ENCODE measurements at places on chromosomes 16 and 17. TPM values are rescaled to one million over a fixed set of nuclear protein-coding genes. Genes with fewer than 3 reads are reported as not detected.

DNA sequence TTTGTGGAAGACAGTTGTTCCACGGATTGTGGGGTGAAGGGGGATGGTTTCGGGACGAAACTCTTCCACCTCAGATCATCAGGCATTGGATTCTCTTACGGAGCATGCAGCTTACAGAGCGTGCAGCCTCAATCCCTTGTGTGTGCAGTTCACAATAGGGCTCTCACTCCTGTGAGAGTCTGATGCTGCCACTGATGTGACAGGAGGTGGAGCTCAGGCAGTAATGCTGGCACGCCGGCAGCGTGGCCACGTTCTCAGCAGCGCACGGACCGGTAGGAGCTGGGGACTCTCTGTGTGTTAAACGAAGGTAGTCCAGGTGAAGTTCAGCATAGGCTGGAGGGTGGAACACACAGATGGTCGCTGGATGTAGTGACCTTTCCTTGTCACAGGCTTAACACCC is 37.8 kb downstream of the SEC14L1 start:
- H3K4me3 ChIP-seq, result no peak overlapping the region
- no peaks in the 10 kb centered on the region for H3K4me1 ChIP-seq
- H3K27me3 ChIP-seq, result no peaks in the 10 kb centered on the region

DNA sequence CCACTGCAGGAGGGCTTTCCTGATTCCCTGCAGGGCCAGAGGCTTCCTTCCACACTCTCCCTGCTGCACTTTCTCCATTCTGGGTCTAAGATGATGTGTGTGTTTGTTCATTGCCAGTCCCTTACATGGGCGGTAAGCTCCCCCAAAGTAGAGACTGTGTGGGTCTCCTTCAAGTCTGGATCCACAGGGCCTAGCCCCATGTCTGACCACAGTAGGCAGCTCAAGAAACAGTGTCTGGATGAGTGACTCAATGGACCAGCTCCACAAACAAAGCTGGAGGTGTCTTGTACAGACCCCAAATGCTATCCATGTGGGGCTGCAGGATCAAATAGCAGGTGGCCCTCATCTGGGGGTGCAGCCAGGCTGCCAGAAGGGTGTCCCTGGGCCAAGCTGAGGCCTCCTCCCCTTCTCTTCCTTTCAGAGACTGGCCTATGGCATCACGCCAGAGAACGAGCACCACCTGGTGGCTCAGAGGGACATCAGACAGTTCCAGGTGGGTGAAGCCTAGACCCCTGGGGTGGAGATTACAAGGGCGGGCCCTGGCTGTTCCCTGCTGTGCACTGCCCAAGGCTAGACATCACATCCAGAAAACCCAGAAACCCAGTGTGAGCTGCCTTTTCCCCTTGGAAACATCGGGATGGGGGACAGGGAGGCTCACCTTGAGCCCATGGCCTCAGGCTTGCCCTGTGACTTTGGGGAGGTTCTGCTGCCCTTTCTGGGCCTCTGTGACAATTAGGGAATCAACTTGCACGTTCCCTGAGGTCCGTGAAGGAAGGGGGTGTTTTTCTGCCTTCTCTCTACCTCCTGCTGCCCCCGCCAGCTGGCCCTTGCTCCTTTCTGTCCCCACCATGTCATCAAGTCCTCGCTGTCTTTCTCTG is 45.9 kb downstream of the SLC6A2 start:
- H3K27ac ChIP-seq, result no peak overlapping the region
- H3K4me1 ChIP-seq, result no peaks in the 10 kb centered on the region
- no peak overlapping the region for H3K4me3 ChIP-seq
- peak; percentile 51 for DNase-seq
- no peaks in the 10 kb centered on the region for H3K36me3 ChIP-seq

GRCh38 chr17:49459401-49459984 is 35.6 kb upstream of the NGFR start:
- H3K36me3 ChIP-seq, result no peaks in the 10 kb centered on the region
- no peaks in the 10 kb centered on the region for H3K27me3 ChIP-seq
- no peak for DNase-seq
- H3K4me1 ChIP-seq, result no peaks in the 10 kb centered on the region

- DNase-seq, result no peak
- peaks cover 3% of the 10 kb centered on the region for H3K4me1 ChIP-seq
- no peaks in the 10 kb centered on the region for H3K27me3 ChIP-seq
- H3K4me3 ChIP-seq, result no peak overlapping the region
- no peaks in the 10 kb centered on the region for H3K36me3 ChIP-seq
- H3K27ac ChIP-seq, result no peak overlapping the region
Measured at GRCh38 chr17:79090443-79091225, 16.0 kb downstream of the ENGASE start.

GRCh38 chr17:77498791-77499698 is 358.3 kb downstream of the SEC14L1 start:
- H3K36me3 ChIP-seq, result peaks cover 17% of the 10 kb centered on the region
- H3K27me3 ChIP-seq, result no peaks in the 10 kb centered on the region
- no peak overlapping the region for H3K27ac ChIP-seq
- no peak for DNase-seq
- no peak overlapping the region for H3K4me3 ChIP-seq
- H3K4me1 ChIP-seq, result no peaks in the 10 kb centered on the region

The HOXB6 gene
- total RNA-seq, result 0.33 TPM

The LGALS9 gene
- 14.3 TPM for total RNA-seq

The CA10 gene
- total RNA-seq, result not detected
